Adipocyte (in vitro differentiated cells): ENCODE measurements at places on chromosomes 11 and 22.
A peak's percentile ranks its signal among the peaks of the same experiment; 100 is the strongest.

GRCh38 chr11:35039076-35039475, 99.9 kb upstream of the CD44 start:
- DNase-seq = no peak

DNA sequence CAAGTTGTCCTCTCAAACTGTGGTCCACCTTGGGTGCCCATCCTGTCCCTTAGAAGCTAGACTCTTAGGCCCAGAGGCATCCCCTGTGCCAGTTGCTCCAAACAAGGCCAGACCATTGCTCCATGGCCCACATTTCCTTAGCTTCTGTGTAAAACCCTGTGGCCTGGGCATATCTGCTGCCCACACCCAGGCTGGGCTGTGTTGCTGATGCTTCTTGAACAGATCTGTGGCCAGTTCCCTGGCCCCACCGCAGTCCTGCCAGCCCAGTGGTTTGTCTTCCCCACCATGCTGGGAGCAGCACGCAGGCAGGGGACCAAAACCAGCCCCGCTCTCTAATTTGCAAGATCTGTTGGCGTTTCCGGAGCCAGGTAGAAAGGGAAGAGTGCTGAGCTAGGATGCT, 72.2 kb downstream of the CSNK2A3 start:
- no peak for DNase-seq

- peak; percentile 33 for DNase-seq
Observed at GRCh38 chr11:48036011-48036410, 55.7 kb downstream of the PTPRJ start.

DNA sequence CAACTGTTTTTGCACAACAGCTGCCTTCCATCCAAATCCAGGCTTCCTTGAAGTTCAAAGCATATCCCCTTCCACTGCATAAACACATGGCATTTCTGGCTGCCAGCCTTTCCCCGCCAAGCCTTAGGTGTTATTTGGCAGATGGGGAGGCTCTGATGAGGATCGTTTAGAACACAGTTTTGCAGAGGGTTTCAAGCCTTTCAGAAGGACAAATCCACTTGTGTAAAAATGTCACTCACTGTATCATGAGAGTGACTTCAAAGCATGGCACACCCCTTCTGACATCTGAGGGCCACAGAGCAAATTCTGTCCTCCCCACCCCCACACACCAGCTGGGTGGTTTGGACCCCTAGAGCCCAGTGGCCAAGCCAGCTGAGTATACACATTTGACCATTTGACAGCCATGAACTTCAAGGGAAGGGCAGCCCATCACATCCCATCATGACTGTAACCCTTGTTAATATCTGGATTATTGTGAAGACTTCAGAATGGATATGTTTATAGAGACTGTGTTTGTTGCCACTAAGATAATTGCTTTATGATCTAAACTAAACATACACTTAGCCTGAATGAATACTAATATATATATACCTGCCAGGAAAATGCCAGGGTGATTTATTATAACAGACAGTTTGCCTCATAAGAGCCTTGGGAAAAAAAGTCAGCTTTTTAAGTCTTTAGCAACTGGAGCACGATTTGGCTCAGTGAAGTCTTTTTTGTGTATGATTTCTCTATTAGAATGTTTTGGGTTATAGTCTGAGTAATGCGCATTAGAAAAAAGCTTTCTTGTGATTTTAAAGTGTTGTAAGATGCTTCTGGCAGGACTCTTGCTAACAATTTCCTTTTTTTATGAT, 31.9 kb downstream of the FBLN1 start:
- DNase-seq = no peak

DNA sequence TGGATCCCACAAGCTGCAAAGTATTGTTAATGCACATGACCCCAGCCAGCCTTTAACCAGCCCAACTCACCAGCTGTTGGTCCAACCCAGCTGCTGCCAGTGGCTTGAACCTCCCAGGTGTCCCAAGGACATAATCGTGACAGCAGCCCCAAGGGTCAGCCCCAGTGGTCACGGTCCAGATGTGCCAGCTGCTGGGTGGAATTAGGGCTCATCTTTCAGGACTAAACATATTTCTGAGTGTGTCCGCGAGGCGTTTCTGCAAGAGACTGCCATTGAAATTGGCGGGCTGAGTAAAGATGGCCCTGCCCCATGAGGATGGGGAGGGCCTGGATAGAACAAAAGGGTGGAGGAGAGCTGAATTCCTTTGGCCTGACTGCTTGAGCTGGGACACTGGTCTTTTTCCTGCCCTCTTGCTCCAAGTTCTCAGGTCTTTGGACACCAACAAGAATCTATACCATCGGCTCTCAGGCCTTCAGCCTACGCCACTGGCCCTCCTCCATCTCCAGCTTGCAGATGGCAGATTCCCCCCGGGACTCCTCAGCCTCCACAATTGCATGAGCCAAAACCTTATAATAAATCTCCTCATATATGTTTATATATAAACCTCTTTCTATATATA, 240.2 kb downstream of the MN1 start:
- DNase-seq = no peak

DNA sequence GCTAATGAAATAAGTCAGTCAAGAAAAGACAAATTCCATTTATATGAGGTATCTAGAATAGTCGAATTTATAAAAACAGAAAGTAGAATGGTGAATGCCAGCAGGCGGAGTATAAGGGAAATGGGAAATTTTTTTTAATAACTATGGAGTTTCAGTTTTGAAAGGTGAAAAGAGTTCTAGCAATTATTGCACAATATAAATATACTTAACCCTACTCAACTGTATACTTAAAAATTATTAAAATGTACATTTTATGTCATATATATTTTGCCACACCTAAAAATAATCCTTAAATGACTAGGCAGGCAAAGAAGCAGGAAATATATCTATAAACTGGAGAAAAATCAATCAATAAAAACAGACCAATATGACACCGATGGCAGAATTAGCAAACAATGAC, 196.5 kb upstream of the UBASH3B start:
- DNase-seq = no peak

DNA sequence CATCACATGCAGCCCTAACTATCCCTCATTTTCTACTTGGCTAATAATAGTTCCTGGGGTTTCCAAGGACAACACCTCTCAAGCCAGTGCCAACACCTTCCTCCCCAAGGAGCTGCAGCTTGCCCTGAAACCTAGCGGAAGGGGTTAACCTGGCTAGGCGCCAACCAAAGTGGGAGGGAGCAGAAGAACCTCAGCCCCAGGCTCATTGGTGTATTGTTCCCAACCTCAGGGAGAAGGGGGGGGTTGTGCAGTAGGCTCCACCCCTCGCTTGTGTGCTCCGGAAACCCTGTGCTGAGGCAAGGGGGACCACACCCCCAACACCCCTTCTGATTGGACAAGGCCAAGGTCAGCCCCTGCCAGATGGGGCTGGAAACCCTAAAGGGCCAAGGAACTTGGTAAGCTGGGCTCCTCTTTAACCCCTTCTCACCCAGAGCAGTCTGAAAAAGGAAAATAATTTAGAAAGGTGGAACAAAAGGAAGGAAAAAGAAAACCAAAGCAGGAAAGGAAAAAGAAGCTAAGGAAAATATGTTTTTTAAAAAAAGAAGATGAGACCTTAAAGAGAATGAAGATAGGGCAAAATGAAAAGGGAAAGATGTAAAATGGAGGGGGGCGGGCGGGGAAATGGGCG, 2.5 kb downstream of the MTA2 start:
- DNase-seq = peak; percentile 97

- no peak for DNase-seq
Observed at GRCh38 chr11:6862961-6863360, at the start of gene OR10A2. TSS of gene OR10A2 (plus strand) at chr11:6863057. CDS start at chr11:6869755, 6,698 bp downstream.

GRCh38 chr11:69035946-69036340, 12.8 kb upstream of the TPCN2 start:
- DNase-seq = no peak
